ENCODE measurements at places on chromosomes 12 and 14.

DNA sequence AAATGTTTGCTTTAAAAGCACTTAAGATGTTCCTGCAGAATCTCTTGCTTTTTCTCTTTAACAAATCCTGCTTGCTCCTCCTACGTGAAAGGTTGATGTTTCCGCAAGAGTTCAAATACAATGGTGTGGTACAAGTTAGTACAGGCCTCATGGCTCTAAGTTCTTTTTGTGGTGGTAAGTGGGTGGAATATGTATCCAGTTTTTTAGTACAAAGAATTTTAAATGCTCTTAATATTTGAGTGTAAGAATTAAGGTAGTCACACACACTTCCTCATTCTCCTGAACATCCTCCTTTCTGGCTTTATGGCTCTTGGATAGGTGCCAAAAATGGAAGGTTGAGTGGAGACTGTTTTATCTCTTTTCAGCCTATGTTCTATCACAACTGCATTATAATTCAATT lies 1.8 kb downstream of the OTOGL start:
- no peak for DNase-seq

- no peak for DNase-seq
Measured at GRCh38 chr14:23308721-23309445, 2.2 kb downstream of the BCL2L2 start.

DNA sequence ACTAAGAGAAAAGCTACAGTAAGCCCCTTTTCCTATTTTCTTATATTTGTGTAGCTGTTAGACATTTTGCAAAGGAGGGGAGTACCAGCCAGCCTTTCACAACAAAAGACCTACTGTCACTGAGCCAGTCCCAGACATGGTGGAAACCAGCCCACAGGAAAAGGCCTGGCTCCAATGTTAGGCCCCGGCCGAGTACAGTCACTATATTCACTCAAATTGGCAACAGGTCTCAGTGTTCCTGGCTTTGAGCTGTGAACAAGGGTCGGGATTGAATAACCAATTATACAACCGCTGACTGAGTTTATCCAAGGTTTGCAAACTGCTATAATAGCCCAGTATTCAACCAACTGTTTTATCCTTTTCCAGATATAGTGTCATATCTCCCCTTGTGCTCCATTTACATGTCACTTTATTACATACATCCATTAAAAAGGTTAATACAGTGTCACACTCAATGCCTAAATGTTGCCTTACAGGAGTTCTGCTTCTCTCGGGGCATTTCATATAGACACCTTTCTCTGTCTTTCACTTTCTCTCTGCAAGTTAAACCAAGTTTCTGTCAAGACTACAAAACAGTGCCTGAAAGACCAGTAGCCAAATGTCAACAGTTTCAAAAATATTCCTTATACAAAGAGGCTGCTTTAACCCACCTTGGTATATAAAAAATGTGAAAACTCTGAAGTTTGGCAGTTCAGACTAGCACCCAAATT lies 178.1 kb downstream of the SOX5 start:
- DNase-seq = no peak

- no peak for DNase-seq
Measured at GRCh38 chr12:128609861-128610260, 213.9 kb downstream of the SLC15A4 start.

DNA sequence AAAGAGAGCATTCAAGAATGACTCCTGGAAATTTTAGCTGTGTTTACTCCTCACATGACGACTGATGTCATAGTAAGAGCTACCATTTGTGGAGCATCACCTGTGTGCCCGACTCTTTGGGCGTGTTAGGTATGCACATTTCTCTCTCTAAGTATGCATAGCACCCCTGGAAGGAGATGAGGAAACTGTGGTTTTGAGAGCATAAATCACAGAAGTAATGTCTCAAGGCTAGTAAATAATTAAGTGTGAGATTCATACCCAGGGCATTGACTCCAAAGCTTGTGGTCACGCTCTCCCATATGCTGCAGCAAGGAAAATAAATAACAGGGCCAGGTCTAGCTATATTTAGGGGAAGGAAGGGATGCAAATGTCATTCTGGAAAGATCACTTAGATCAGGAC lies 216.1 kb downstream of the SLC15A4 start:
- no peak for DNase-seq

- DNase-seq = no peak
Measured at GRCh38 chr12:79973801-79974200, 38.9 kb upstream of the PPP1R12A start.

DNA sequence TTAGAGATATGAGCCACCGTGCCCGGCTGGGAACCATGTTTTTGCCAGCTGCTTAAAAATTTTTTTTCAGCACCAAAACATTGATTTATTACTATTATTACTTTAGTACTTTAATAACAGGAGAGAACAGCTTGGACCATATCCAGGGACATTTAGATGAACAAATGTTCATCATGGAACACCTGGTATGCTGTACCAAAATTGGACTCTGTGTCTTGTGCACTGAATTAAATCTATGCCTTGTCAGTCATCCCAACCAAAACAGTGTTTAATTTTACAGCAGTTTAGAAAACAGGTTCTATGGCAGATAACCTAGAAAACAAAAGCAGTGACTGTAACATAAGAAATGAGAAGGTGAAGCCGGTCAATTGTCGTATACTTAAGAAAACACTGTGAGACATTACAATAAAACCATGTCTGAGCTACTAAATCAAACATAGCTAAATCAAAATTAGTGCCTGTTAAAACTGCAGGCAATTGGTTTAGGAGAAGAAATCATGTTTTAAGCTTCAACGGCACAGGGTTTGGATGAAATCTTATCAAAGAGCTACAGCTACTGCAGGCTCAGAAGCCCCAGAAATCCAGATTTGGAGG lies 58.2 kb upstream of the PYGL start:
- DNase-seq = no peak

- DNase-seq = no peak
Measured at GRCh38 chr14:91163316-91163715, 49.4 kb downstream of the DGLUCY start.

GRCh38 chr12:24719293-24719721 lies 229.6 kb downstream of the BCAT1 start:
- peak; percentile 100 for DNase-seq

GRCh38 chr12:57429473-57430111 lies 1.3 kb downstream of the R3HDM2 start:
- DNase-seq = peak; percentile 19

GRCh38 chr14:64891839-64892375 lies 12.2 kb upstream of the SPTB start:
- peak; percentile 66 for DNase-seq

DNA sequence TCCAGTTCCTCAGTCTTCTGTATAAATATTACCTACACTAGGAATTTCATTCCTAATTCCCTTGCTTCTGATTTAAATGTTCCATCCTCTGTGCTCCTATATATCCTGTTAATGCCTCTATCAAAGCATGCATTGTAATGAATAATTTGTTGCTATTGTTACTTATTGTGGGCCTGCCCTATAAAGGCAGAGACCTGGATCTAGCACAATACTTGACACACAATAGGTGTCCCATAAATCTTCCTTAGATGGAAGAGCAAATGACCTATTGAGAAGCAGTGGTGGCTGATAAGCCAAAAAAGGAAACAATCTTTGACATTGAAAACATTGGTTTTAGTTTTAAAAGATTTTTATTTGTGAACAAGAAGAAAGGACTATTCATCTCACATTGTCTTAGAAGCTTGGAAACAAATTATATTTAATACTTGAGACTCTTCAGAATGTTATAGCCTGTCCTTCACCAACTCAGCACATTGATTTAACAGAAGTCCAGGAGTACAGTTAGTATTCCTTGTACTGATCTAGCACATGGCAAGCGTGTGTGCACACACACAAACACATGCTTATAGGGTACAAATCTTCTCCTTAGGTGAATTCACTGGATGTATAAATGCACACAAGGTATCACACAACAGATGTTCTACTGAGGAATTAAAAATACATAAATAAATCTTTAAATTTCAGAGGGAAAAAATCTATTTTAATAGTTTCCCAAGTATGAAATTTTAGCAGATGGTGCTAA lies 135.9 kb downstream of the DUSP6 start:
- no peak for DNase-seq

- peak; percentile 92 for DNase-seq
Measured at GRCh38 chr12:116537101-116537904, 21.9 kb upstream of the MAP1LC3B2 start.

DNA sequence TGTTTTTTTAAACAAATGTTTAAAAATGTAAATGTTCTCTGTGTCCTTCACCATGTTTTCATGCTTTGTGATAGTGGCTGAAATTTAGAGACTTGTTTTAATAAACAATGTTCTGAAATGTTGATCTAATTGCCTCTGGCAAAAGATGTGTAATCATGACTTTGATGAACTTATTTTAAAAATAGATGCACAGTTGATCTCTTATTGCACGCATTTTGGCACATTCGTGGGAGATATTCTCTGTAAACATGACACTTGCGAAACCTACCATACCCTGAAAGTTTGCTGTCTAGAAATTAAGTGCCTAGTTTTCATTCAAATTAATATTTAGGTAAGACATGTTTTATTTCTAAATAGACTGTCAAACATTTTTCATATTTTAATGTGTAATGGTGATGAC lies 119.7 kb upstream of the DNM1L start:
- DNase-seq = peak; percentile 21

GRCh38 chr14:71119832-71120231 lies 212.6 kb downstream of the PCNX1 start:
- no peak for DNase-seq

DNA sequence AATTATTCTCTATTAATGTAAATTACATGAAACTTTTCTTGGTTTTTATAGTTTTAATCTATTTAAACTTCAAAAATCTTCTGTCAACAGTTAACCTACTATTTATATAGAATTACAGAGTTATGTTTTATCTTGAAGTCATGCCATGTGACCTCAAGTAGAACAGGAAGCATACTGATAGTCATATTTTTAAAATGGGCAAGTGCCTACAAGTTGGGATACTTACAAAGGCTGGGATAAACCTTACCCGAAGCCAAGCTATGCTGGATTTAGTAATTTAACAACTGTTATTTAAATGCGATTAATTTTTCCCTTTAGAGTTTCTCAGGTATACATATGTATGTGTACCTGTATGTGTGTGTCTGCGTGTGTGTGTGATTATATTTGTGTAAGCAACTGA lies 266.9 kb downstream of the RASSF9 start:
- no peak for DNase-seq

- peak; percentile 39 for DNase-seq
Measured at GRCh38 chr12:67645601-67646000, 2.9 kb upstream of the DYRK2 start.

DNA sequence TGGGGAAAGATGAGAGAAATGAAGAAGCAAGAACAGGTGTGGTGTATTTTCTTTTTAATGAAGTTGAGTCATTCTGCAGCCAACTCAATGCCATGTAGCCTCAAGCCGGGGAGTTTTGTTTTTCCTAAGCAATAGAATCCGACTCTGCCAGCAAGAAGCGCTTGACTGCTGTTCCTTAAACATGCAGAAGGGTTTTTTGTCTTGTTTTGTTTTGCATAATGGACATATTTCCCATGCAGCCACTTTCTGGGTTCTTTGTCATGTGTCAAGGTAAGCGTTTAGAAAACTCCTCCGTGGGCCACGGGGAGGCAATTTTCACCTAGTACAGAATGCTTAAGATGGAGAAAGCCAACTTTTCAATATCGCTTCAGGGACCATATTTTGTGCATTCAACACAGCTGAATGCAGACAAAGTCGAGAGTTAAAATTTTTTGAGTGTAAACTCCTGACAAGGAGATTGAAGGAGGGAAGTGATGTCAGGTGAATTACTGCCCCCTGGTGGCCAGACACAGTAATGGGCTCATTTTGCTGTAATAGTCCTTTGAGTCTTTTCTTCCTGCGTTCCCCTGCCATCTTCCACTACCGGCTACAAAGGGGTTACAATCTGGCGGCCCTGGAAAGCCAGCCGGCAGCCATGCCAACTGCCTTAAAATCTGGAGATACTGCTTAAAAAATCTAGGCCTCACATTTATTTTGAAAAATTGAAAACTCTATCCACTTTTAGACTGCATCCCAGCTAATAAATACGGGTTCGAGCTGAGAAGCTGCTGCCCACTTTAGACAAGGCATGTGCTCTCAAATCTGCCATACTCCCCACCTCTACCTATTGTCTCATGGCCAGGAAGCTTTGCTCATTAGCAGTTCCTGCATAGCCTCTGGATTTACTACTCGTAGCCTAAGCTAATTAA lies 3.2 kb upstream of the FICD start:
- peak; percentile 64 for DNase-seq

- DNase-seq = no peak
Measured at GRCh38 chr12:90235642-90236041, 527.0 kb upstream of the ATP2B1 start.

DNA sequence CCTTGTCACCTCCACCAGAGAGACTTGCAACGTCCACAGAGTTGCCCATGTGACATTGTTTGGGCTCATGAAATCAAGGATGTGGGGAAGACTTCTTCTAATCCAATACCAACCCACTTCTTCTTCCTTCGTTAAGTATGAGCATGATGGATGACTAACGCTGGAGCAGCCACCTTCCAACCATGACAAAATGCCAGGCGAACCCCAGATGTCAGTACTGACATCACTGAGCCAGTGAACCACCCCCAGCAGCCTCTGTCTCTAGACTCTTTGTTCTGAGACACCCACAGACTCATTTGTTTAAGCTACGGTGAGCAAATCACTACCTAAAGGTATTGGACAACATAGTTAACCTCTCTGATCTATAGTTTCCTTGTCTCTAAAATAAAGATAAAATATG lies 123.7 kb downstream of the GRIN2B start:
- no peak for DNase-seq

GRCh38 chr12:45446013-45446412 lies 230.1 kb downstream of the ANO6 start:
- no peak for DNase-seq

DNA sequence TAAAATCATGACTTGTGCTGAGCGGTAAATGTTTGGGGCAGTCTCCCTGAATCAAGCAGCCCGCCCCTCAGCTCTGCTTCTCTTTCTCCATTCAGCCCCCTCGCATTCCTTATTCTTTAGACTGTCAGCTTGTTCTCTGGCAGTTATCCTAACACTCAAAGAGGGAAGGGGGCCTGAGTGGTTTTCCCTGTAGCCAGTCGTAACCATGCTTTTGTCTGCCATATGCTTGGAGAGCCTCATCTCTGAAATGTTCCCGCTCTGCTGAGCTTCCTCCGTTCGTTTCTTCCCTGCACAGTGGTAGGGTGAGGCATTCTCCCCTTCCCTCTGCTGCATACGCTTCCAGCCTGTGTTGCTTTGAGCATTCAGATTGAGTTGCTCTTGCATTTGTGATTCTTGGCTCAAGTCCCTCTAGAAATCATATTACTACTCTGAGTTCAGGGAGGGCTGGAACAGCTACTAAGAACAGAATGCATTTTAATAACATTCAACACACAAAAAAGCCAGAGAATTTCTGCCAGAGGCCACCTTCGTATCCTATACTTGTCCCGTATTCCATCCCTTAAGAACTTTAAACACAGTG lies 119.7 kb downstream of the FBXL14 start:
- no peak for DNase-seq

- DNase-seq = peak; percentile 42
Measured at GRCh38 chr14:67883717-67884116, 64.1 kb downstream of the RAD51B start.

DNA sequence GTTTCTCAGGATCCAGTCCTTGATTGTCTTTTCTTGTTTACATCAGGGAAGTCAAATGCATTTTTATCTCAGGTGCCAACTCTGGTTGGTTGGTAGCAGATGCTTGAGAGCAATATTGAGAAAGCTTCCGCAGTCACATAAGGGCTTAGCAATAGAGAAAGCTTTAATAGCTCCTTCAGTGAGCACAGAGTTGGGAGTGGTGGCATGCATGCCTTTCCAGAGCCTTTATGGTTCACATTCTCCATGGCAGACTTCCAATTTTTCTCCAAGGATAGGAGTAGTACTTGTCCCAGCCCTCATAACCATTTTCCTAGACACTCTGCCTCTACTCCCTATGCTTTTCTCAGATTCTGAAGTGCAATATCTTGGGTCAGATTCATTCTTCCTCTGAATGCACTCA lies 280.4 kb downstream of the AEBP2 start:
- DNase-seq = no peak
